Smooth muscle cell of trachea (primary cell): ENCODE measurements at places on chromosomes 7 and 10. TPM values are rescaled to one million over a fixed set of nuclear protein-coding genes. Genes with fewer than 3 reads are reported as not detected.

The GCK gene
- total RNA-seq, result 1.5 and 2.2 TPM in 2 replicates

The DENND2A gene
- 34.9 and 69.6 TPM in 2 replicates for total RNA-seq

The PRSS37 gene
- not detected in 2 replicates for total RNA-seq

The SLC16A9 gene
- total RNA-seq, result 0.33 and 1.9 TPM in 2 replicates

The CCDC126 gene
- 6.3 and 8.4 TPM in 2 replicates for total RNA-seq
